Endothelial cell of umbilical vein (primary cell): ENCODE measurements at places on chromosomes 7 and 10. TPM values are rescaled to one million over a fixed set of nuclear protein-coding genes. Genes with fewer than 3 reads are reported as not detected.

GRCh38 chr10:1123972-1124371 is 67.8 kb downstream of the WDR37 start:
- no peak overlapping the region for H3K4me3 ChIP-seq
- H3K27ac ChIP-seq: no peak overlapping the region

GRCh38 chr10:110530131-110530831 is 32.6 kb downstream of the DUSP5 start:
- H3K27me3 ChIP-seq: no peaks in the 10 kb centered on the region
- peaks cover 50% of the 10 kb centered on the region for H3K4me1 ChIP-seq
- H3K4me3 ChIP-seq: no peak overlapping the region
- peak overlapping the region; percentile 27 for H3K27ac ChIP-seq
- no peaks in the 10 kb centered on the region for H3K36me3 ChIP-seq

The PITX3 gene
- not detected in 2 replicates for total RNA-seq

GRCh38 chr10:92747600-92747999 is 57.8 kb downstream of the HHEX start:
- no peaks in the 10 kb centered on the region for H3K36me3 ChIP-seq
- no peaks in the 10 kb centered on the region for H3K27me3 ChIP-seq
- no peak overlapping the region for H3K27ac ChIP-seq
- H3K4me1 ChIP-seq: peaks cover 6% of the 10 kb centered on the region

DNA sequence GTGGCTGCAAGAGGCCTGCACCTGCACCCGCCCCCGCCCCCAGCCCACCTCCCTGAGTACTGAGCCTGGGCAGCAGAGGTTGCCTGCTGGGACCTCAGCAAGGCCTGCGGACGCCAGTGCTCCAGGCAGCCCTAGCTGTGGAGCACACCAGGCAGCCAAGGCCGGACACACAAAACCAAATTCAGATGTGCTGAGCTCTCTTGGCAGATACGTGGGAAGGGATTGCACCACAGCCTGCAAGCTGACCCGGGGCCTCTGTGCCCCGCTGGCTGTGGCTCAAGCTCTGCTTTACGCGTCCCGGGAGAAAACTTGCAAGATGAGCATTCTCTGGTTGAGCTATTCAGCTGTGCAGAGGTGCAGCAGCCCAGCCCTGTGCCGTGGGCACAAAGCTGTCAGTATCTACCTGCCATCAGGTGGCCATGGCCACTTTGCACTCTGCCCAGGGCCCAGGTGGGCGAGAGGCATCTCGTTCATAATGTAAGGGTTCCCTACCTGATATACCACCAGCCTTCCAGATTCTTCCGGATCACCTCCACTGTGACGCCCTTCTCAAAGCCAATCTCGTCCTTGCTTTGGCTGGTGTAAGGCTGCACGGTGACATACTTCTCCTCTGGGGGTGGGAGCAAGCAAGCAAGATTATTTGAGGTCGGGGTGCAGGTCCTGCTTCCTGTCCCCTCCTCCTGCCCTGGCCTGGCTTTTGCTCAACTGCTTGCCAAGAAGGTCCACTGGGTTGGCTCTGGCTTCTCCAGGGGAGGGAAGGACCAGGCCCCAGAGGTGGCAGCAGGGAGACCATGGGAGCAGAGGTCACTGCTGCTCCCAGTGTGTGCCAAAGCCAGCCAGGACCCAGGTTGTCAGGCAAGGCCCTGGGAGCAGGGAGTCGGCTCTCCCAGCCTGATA is 123.4 kb downstream of the NEURL1 start:
- no peak overlapping the region for H3K4me3 ChIP-seq
- no peak overlapping the region for H3K27ac ChIP-seq
- no peaks in the 10 kb centered on the region for H3K36me3 ChIP-seq
- no peaks in the 10 kb centered on the region for H3K4me1 ChIP-seq
- no peak for DNase-seq
- H3K27me3 ChIP-seq: no peaks in the 10 kb centered on the region

The MSMB gene
- total RNA-seq: not detected in 2 replicates

- no peaks in the 10 kb centered on the region for H3K27me3 ChIP-seq
- H3K27ac ChIP-seq: no peak overlapping the region
- no peak overlapping the region for H3K4me3 ChIP-seq
- no peaks in the 10 kb centered on the region for H3K4me1 ChIP-seq
Observed at GRCh38 chr10:98262571-98262970, 5.4 kb downstream of the LOXL4 start.

- peak overlapping the region; percentile 25 for H3K4me3 ChIP-seq
- H3K4me1 ChIP-seq: peaks cover 63% of the 10 kb centered on the region
- H3K36me3 ChIP-seq: no peaks in the 10 kb centered on the region
- peak; percentile 26 for DNase-seq
- peak overlapping the region; percentile 97 for H3K27ac ChIP-seq
Observed at GRCh38 chr7:55570218-55570873, 2.0 kb downstream of the VOPP1 start.

DNA sequence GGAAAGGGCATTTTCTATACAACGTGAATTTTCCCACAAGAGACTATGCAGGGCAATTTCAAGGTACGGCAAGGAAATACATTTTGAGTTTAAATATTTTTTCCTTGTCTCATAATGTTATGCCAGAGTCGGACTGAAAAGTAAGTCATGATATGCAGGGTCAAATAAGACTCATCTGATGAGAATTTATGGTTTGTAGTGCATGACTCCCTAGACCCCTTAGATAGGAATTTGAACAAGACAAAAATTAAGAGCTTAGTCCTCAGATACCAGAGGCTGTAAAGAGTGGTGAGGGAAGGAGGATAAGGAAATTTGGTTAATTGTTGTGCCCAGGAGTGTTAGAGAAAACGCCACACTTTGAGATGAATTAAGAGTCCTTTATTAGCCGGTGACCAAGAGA is 616.6 kb downstream of the XPNPEP1 start:
- H3K27ac ChIP-seq: no peak overlapping the region
- H3K36me3 ChIP-seq: no peaks in the 10 kb centered on the region
- DNase-seq: no peak
- no peaks in the 10 kb centered on the region for H3K27me3 ChIP-seq

- no peaks in the 10 kb centered on the region for H3K4me1 ChIP-seq
- no peaks in the 10 kb centered on the region for H3K27me3 ChIP-seq
- no peaks in the 10 kb centered on the region for H3K36me3 ChIP-seq
- H3K4me3 ChIP-seq: no peak overlapping the region
- no peak overlapping the region for H3K27ac ChIP-seq
Observed at GRCh38 chr7:146725520-146725919, 608.9 kb downstream of the CNTNAP2 start.

The LEP gene
- total RNA-seq: not detected in 2 replicates

GRCh38 chr7:94426980-94427875 is 32.5 kb downstream of the COL1A2 start:
- H3K4me3 ChIP-seq: no peak overlapping the region
- no peaks in the 10 kb centered on the region for H3K4me1 ChIP-seq
- H3K27ac ChIP-seq: no peak overlapping the region
- no peak for DNase-seq

DNA sequence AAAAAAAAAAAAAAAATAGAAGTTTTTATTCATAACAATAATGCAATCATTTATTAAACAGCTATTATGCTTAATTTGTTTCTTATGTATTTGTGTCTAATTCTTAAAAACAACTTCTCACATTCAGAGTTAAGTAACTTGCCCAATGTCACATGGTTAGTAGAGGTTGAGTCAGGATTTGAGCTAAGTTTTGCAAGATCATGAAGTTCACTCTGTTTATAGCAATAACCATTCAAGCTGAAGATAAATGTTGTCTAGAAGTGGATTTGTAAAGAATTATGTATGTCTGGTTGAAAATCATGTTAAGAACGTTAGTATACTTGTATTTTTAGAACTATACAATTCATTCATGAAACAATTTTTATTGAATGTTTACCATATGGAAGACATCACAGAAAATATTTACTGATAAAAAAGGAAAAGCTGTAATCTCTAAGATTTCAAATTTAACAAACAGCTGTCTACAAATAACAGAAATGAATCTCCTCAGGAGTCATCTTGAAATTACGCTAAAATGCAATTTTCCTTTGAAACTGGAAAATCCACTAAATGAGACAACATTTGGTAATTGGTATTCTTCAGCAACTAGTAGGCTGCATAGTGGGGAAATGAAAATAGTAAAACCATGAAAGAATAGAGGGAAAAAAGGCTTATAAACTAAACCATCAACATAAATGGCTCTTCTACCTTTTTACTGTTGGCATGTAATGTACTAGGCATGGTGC is 70.5 kb upstream of the AHR start:
- H3K36me3 ChIP-seq: no peaks in the 10 kb centered on the region
- no peak overlapping the region for H3K4me3 ChIP-seq
- no peaks in the 10 kb centered on the region for H3K4me1 ChIP-seq
- no peak overlapping the region for H3K27ac ChIP-seq

GRCh38 chr7:96527133-96527827 is 182.4 kb downstream of the SEM1 start:
- no peaks in the 10 kb centered on the region for H3K4me1 ChIP-seq
- no peaks in the 10 kb centered on the region for H3K36me3 ChIP-seq
- no peak overlapping the region for H3K4me3 ChIP-seq
- DNase-seq: no peak
- H3K27ac ChIP-seq: no peak overlapping the region
- H3K27me3 ChIP-seq: peaks cover 4% of the 10 kb centered on the region

The MUC12 gene
- total RNA-seq: not detected in 2 replicates

GRCh38 chr7:6172910-6173295 is 99.5 kb downstream of the CYTH3 start:
- H3K27me3 ChIP-seq: no peaks in the 10 kb centered on the region
- no peak overlapping the region for H3K27ac ChIP-seq

DNA sequence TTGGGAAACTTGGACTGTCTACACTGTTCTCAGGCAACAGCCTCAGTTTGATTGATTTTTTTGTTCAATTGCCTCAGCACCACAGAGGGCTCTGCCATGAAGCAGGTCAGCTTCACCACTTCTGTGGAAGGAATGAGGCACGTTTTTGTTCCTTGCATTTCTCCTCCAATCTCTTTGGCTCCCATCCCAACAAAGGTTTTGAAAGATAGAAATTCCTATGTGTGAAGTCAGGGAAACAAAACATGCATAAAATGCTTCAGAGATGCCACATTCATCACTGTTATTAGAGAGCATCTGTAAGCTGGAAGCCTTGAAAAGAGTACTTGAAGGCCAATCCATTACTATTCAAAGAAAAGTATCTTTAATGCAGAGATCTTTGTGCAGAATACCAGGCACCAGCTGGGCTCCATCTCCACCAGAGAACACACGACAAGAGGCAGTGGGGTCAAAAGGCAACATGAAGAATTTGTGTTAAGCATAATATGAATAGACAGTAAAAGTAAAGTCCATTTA is 249.1 kb upstream of the LYZL1 start:
- no peak for DNase-seq
- H3K27me3 ChIP-seq: peaks cover 4% of the 10 kb centered on the region
- H3K36me3 ChIP-seq: no peaks in the 10 kb centered on the region
- H3K4me1 ChIP-seq: no peaks in the 10 kb centered on the region
- H3K4me3 ChIP-seq: no peak overlapping the region

DNA sequence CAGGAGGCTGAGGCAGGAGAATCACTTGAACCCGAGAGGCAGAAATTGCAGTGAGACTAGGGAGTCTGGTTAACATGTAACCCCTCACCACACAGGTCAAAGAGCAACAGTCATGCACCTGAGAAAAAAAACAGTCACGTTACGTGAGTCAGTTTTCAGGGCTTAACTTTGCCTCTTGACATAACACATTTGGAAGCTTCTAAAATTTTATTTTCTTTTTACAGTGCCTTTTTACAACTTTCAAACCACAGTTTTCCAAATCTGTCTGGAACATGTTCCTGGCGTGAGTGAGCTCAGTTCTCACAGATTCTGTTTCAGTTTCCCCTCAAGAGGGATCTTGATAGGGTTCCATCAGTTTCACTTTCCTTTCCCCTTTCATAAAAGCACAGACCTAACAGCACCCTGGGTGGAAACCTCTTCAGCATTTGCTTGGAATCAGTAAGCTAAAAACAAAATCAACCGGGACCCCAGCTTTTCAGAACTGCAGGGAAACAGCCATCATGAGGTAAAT is 4.4 kb downstream of the IFIT3 start:
- H3K27me3 ChIP-seq: no peaks in the 10 kb centered on the region
- no peaks in the 10 kb centered on the region for H3K36me3 ChIP-seq
- peak; percentile 60 for DNase-seq
- no peak overlapping the region for H3K4me3 ChIP-seq
- H3K4me1 ChIP-seq: peaks cover 15% of the 10 kb centered on the region

DNA sequence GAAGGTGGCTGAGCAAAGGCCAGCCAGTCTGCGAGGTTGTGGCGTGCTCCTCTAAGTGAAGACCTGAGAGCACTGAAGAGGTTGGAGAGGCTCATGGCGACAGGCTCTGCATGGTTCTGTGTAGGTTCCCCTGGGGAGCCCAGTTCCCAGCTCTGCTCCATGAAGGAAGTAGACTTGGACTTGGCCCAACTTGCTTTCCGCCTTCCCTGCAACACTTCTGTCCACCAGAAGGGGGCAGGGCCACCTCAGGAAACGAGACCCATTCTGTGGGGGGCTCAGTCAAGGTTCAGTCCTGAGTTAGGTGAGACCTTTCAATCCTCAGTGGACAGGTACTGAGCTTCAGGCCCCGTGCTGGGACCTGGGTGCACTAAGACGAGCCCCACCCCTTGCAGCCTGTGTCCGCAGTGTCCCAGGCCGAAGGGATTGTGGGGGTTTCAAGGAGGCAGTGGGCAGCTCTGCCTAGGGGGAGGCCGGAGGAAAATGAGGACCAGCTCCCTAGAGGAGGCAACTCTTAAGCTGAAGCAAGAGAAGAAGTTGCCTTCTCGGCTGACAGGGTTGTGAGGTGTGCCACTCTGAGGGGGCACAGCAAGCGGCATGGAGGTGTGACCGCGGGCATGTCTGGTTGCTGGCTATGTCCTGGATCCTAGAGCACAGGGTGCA is 15.0 kb upstream of the PCBD1 start:
- H3K27me3 ChIP-seq: peaks cover 10% of the 10 kb centered on the region
- H3K4me1 ChIP-seq: no peaks in the 10 kb centered on the region
- peak; percentile 56 for DNase-seq

DNA sequence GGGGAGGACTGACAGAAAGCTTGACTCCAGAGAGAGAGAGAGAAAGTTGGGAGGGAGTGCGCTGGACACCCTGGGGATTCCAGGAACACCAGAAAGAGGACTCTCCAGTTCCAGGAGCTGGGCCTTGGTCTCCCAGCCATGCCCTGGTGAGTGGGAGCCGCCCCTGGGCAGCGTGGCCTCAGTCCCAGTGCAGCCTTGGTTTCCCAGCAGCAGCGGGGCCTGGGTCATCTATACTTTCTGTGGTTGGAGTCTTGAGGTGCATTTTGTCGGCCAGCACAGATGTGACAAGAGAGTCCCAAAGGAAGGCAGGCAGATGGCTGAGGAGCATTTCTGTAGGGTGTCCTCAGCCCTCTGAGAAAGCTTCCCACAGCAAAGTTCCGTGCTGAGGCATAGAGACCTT is 334.7 kb upstream of the ZNF32 start:
- H3K4me1 ChIP-seq: peaks cover 5% of the 10 kb centered on the region
- DNase-seq: no peak
- H3K36me3 ChIP-seq: no peaks in the 10 kb centered on the region
- H3K27me3 ChIP-seq: no peaks in the 10 kb centered on the region
- H3K4me3 ChIP-seq: no peak overlapping the region

DNA sequence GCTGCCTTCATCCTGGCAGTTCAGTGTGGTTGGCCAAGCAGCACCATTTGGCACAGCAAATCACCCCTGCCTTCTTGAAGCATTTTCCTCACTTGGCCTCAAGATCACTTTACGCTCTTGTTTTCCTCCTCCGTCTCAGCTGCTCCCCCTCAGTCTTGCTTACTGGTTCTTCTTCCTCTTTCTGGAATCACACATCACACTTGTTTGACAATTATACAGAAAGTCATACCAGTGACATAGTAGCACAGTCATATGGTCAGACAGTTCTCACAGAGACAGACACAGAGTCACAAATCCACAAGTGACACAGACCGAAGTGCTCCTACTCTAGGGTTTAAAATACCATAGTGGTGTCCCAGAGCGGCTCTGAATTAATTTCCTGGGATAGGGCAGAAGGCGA is 43.8 kb upstream of the ARL4A start:
- no peaks in the 10 kb centered on the region for H3K36me3 ChIP-seq
- H3K27me3 ChIP-seq: no peaks in the 10 kb centered on the region
- no peak overlapping the region for H3K4me3 ChIP-seq
- DNase-seq: no peak
- no peaks in the 10 kb centered on the region for H3K4me1 ChIP-seq
